ENCODE measurements at places on chromosomes 13 and 19.
A peak's percentile ranks its signal among the peaks of the same experiment; 100 is the strongest.

DNA sequence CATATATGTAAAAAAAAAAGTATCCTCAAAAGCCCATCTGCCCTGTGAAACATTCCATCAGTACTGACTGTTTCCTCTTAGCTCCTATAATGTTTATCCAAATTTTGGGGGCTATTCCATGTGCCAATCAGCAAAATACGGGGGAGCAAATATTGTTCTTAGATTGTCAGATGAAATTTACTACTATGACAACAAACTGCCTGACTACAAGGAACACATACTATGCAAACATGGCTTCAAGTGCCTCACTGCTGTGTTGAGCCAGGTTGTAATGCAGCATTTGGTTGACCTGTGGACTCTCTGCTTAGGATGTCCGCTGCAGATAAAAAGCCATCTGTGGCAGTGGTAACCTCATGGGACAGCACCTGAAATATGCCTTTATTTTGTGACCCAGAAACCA, 98.2 kb upstream of the SCEL start:
- no peak for DNase-seq

DNA sequence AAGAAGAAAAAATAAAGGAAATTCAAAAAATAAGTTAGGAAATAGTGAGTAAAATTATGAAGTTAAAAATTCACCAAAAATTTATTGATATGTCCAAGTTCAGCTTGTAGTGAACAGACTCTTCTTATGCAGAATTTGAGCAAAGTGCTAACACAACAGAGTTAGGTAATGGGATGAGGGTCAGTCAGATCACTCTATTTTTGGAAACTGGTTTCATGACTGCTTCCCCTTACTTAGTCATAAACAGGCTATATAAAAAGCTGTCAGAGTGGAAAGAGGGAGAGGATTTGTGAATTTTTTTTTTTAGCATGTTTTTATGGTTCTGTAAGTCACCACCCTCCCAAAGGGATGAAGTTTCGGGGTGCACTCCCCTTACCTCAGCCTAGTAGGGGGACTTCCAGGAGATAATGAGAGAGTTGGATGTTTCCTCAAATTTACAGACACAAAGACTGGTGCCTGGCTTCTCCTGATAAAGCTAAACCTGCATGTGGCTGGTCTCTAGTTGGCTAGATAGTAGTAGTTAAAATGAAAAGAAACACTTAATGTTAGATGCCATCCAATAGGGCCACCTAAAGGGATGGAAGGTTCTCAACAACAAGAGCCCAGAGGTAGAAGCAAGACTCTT, 4.5 kb downstream of the CPB2 start:
- no peak for DNase-seq

- no peak for DNase-seq
Measured at GRCh38 chr13:62407871-62408270, 992.2 kb upstream of the PCDH20 start.

GRCh38 chr13:49053215-49053614, 77.5 kb downstream of the FNDC3A start:
- no peak for DNase-seq

DNA sequence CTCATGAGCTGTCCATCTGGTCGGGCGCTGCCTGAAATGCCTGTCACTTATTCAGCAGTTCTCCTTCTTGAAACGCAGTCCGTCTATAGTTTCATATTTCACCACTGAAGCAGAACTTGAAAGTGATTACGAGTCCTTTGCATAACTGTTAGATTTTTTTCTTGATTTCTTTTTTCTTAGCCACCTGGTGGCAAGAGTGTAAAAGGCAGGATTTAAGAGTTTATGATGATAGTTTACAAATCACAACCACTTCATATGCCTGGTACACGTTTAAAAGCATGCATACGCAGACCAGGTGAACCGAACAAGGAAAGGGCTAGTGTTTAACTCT, 45.8 kb downstream of the GGACT start:
- DNase-seq: no peak

DNA sequence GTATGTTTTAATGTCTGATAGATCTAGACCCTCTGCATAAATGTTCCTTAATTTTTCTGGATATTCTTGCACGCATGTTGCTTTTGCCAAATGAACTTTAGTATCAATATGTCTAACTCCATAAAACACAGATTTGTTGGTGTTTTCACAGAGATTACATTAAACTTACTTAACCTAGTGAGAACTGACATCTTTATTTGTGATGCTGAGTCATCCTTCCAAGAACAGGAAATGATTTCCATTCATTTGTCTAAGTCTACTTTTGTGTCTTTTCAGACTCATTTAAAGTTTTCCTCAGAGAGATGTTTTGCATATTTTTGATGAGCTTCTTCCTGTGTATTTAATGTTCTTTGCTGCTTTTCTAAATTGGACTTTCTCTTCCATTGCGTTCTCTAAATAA, 184.0 kb downstream of the SLC7A1 start:
- DNase-seq: no peak

DNA sequence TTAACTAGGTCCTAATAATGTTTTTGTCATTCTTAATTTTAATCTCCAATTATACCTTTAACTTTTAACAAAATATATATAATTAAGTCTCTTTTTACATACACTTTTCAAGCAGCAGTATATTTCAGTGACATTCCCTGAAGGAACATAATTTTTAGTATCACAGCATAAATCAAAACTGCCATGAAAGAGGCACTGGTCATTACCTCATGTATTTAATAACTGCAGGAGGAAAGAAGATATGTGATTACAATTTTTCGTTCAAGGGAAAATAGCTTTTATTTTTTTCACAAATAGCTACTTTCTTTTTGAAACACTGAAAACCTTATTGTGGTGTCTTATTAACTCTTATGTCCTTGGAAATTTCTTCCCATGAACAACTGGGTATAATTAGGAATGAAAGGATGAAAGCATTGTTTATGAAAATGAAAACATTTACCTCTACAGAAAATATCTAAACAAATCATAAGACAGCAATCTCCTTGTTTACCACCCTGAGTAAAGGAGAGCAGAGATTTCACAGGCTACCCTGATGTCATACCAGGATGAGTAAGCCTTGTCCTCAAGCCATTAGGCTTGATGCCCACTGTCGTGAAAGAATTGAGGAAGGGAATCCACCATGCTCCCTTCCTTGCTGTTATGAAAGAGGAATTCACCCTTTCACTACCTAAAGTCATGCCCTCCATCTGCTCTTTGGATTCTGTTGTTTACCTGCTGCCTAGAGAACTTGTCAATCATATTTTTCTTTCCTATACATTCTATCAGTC, 877.2 kb upstream of the PCDH20 start:
- DNase-seq: no peak

- no peak for DNase-seq
Measured at GRCh38 chr13:50518781-50519201, 324.7 kb downstream of the DLEU7 start.

DNA sequence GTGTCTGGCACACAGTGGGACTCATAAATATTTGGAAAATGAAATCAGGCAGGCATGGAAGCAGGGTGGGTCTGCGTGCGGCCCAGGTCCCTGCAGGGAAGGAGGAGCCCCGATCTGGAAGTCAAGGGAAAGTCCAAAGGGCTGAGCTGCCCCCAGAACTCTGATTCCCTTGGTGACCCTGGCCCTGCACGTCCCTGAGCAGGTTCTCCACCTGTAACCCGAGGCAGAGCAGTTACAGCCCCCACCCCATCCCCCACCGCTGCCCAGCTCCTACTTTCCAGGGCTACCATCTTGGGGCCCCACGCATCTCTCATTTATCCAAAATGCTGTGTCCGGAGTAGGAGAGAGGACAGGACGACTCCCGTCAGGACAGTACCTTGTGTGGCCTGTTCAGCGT, 2.1 kb downstream of the PLEKHF1 start:
- DNase-seq: no peak

- no peak for DNase-seq
Measured at GRCh38 chr13:95893861-95894260, 159.3 kb downstream of the UGGT2 start.

GRCh38 chr13:48477191-48477855, 55.6 kb downstream of the RCBTB2 start:
- DNase-seq: no peak

GRCh38 chr13:47211106-47211505, 314.3 kb upstream of the HTR2A start:
- DNase-seq: no peak

DNA sequence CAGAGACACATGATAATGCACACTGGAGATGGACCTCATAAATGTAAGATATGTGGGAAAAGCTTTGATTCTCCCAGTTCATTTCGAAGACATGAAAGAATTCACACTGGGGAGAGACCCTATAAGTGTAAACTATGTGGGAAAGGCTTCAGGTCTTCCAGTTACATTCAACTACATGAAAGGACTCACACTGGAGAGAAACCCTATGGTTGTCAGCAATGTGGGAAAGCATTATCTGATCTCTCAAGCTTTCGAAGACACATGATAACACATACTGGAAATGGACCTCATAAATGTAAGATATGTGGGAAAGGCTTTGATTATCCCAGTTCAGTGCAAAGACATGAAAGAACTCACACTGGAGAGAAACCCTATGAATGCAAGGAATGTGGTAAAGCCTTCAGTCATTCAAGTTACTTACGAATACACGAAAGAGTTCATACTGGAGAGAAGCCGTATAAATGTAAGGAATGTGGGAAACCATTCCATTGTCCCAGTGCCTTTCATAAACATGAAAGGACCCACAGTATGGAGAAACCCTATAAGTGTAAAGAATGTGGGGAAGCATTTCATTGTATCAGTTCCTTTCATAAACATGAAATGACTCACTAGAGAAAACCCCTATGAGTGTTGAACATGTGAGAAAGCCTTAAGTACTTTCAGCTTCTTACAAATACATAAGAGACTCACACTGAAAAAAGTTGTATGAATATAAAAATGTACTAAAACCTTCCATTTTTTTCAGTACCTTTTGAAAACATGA, 14.7 kb downstream of the ZNF441 start:
- DNase-seq: no peak

GRCh38 chr19:7346488-7346971, 2.2 kb upstream of the ARHGEF18 start:
- DNase-seq: no peak

DNA sequence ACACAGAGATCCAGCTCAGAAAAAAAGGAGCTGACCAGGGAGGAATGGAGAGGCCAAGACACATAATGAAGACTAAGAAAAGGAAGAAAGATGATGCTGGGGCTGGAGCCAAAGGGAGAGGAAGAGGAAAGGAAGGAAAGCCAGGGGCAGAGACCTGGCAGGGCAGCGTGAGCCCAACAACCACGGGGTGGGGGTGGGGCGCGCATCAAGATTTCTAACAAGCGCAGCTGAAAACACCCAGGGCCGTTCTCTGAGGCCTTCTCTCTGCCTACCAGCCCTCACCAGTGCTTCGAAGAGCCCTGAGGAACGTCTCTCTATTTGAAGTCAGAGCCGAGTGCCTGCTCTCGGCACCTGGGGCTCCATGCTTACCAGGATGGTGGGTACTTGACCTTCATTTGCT, 23.6 kb upstream of the POU2F2 start:
- no peak for DNase-seq

DNA sequence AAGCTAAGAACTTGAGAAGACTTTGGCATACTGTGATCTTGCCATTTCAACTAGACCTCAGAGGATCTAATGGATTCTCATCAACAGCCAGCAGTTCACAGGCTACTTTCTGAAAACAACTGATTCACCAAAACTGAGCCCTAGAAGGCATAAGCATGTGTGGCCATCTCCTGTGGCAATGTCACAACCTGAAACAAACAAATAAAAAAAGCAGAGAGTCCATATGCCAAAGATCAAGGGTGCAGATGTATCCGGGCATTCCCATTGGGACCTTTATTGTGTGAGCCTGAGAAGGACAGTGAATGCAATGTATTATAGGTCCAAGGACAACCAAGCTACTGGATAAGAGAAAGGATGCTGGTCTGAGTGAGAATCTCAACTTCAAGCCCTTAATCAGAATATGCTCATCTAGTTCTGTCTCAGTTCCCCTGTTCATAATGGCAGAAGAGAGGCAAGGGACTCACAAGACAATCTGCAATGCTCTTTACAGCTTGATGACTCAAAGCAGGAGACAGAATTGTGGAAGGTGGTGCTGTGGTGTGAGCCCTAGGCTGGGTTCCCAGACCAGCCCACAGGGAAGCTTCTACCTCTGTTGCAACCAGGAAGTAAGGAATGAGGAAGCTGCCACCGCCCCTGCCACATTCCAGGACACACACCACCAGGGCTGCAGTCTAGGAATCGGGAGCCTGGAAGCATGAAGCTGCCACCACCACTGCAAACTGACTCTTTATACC, 133.7 kb downstream of the RAP2A start:
- no peak for DNase-seq

GRCh38 chr19:55304980-55305379, 20.2 kb downstream of the TMEM150B start:
- no peak for DNase-seq

GRCh38 chr19:13748169-13748828, 16.0 kb upstream of the MRI1 start:
- DNase-seq: no peak

DNA sequence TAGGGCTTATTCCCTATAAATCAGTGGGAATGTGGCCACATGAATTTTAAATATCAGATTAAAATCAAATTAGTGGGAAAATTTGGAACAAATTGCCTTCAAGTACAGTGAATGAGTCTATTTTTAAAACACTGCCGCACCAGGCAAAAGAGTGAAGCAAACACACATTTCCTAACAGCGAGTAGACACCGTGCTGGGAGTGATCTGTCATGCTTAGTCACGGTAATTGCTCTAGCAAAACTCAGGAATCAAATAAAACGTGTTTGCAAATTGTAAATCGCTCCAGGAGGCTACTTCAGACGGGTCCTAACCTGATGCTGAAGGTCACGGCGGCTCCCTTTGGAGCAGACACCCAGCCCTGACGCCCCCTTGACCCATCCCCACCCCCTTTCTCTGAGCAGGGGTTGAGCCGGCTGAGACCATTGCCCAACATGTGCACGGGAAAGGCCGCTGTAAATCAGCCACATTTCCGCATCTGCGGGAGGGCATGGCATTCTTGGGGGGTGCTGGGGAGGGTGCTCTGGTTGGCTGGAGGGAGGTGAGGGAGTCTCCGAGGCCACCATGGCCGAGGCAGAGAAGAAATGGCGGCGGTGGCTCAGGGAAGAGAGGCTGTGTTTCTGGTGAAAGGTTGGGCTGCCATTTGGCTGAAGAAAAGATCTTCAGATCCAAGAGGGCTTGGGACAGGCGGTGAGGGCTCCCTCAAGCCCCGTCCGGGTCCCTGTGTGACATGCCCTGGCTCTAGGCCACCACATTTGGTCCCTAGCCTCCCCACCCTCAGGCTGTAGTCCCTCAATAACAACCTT, 8.9 kb downstream of the CEBPA start:
- no peak for DNase-seq

DNA sequence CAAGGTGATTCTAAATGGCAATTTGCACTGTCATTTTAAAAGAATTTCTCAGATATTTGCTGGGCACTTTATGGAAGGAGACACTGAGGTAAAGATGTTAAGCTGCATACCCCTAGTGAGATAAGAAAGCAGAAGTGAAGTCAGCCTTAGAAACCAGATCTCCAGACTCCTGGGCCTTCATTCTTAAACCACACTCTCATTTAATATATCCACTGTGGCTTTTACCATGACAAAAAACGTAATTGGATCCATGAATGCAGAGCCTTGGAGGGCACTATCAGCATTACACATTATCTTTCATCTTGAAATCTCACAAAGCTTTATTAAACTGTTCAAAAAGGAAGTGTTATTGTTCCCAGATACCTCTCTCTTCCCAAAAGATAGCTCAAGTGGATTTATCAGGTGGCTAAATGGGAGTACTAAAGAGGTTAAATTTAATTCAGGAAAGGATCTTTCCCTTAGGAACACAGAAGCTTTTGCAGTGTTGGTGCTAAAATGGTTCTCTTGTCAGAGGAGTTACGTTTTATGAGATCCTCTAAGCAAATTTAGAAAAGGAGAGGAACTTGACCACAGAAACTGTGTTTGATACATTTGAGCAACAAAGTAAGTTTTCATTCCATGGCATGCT, 1060.4 kb downstream of the EFNB2 start:
- no peak for DNase-seq

GRCh38 chr19:55005684-55006488, 32.2 kb downstream of the GP6 start:
- peak; percentile 16 for DNase-seq
